Activated B cell treated with CpG ODN at 0.5 μM for 24 hours (primary cell): ENCODE measurements at places on chromosomes 2 and 18.
A peak's percentile ranks its signal among the peaks of the same experiment; 100 is the strongest.

- H3K27me3 ChIP-seq, result no peaks in the 10 kb centered on the region
- no peak overlapping the region for H3K27ac ChIP-seq
- H3K4me3 ChIP-seq, result no peak overlapping the region
Observed at GRCh38 chr2:117127680-117128079, 686.8 kb upstream of the DDX18 start.

- no peak overlapping the region for H3K27ac ChIP-seq
- H3K4me3 ChIP-seq, result no peak overlapping the region
- H3K27me3 ChIP-seq, result no peaks in the 10 kb centered on the region
- no peak for DNase-seq
- no peaks in the 10 kb centered on the region for H3K4me1 ChIP-seq
Observed at GRCh38 chr2:109109342-109109741, 19.7 kb upstream of the SH3RF3 start.

DNA sequence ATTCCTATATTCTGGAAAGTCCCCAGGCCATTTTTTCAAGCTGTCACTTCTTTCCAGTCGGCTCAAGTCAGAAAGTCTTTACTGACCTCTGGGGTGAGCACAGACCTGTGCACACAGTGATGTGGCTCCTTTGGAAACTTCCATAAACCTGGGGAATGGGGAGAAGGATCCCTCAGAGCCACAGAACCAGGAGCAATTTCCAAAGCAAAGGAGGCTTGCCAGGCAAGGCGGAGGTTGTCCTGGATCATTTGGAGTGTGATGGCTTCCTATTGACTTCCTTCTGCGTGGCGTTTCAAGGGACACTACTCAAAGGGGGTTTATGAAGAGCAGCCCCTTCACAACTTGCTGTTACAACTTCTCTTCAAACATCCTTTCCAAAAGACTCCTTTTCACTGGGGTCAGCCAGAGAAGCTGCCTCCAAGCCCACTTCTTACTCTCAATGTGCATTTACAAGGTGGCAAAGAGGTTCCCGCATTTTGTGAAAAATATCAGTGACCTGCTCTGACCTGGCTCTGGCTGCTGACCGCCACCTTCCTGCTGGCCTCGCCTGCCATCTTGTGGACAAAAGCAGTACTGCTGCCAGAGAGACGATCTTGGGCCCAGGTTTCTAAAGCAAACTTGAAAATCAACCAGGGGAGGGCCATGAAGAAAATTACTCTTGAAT is 18.2 kb upstream of the TMEM247 start:
- peaks cover 21% of the 10 kb centered on the region for H3K4me1 ChIP-seq
- no peaks in the 10 kb centered on the region for H3K27me3 ChIP-seq
- peak overlapping the region; percentile 81 for H3K27ac ChIP-seq

- H3K36me3 ChIP-seq, result no peaks in the 10 kb centered on the region
- DNase-seq, result no peak
- peaks cover 9% of the 10 kb centered on the region for H3K4me1 ChIP-seq
- no peak overlapping the region for H3K4me3 ChIP-seq
- no peak overlapping the region for H3K27ac ChIP-seq
Observed at GRCh38 chr2:176174824-176175708, 13.4 kb upstream of the HOXD1 start.

DNA sequence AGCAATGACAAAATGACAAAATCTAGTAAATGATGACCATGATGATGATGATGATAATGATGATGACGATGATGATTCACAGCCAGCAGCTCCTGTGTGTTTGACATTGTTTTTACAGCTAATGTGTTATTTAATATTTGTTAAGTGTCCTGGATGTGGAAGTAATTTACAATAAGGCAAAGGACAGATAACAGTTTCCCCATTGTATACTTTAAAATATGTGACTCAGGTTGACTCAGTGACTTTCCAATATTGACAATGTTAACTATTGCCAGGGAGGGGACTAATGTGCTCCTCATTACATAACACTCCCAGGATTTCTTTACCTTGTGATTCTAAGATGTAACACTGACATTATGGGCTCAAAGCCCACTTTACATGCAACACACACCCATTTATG is 602.2 kb downstream of the FBXO15 start:
- H3K27me3 ChIP-seq, result no peaks in the 10 kb centered on the region
- no peak overlapping the region for H3K27ac ChIP-seq
- no peak for DNase-seq
- no peak overlapping the region for H3K4me3 ChIP-seq
- H3K36me3 ChIP-seq, result no peaks in the 10 kb centered on the region
- H3K4me1 ChIP-seq, result no peaks in the 10 kb centered on the region

DNA sequence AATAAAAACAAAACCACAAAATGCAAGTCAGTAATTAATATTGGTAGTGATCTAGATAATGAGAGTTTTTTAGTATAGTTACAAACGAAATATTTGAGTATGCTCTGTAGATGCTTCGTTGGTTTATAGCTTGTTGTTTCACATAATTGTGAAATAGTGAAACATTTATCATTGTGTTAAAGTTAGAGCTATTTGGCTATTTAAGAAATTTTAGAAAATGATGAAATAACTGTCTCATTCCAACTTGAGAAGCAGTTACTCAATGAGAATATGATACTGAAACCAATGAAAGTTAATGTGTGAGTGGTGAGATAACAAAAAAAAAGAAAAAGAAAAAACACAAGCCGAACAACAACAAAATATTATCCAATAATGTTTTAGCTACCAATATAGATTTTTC is 475.6 kb upstream of the ZEB2 start:
- no peak for DNase-seq
- H3K4me1 ChIP-seq, result no peaks in the 10 kb centered on the region
- H3K27me3 ChIP-seq, result no peaks in the 10 kb centered on the region
- H3K27ac ChIP-seq, result no peak overlapping the region
- no peaks in the 10 kb centered on the region for H3K36me3 ChIP-seq

DNA sequence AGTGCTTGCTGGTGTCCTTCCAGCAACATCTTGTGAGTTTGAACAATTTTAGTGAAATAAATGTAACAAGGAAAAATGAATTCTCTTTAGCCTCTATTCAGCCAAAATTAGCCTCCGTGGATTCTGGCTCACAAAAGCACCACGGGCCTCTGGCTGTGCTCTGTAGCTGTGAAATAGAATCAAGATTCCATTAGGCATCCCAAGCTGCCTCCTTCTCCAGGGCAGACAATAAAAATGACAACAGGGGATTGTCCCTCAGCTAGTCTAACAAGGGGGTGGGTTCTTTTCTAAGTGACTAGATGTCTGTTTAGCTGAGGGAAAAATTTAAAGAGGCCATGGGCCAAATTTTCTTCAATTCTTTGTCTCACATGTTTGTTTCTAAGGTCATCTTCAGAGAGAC is 254.7 kb upstream of the FIGN start:
- no peaks in the 10 kb centered on the region for H3K36me3 ChIP-seq
- no peak for DNase-seq
